ENCODE measurements at places on chromosomes 2 and 18. TPM values are rescaled to one million over a fixed set of nuclear protein-coding genes. Genes with fewer than 3 reads are reported as not detected.
A peak's percentile ranks its signal among the peaks of the same experiment; 100 is the strongest.

DNA sequence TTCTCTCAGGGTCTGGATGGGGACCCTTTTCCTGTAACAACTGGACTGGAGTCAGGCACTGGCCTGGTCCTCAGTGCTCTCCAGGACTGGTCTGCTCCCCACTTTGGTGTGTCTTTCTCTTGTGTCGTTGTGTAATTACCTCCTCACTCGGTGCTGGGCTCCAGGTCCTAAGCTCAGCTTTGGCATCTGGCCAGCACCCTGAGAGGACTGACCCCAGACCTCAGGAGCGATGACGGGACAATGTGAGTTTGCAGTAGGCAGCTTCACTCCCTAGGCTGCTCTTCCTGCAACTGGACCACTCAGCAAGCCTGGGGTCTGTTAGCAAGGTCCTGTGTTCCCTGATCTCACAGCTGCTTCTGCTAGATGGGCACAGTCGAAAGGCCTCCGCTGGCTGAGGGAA lies 93.8 kb downstream of the COLEC12 start:
- DNase-seq, result no peak

GRCh38 chr18:23226930-23227725 lies 91.8 kb downstream of the CABLES1 start:
- DNase-seq, result no peak

The TCF7L1 gene
- total RNA-seq, result 0.71 TPM

The MTX2 gene
- total RNA-seq, result 85.3 TPM

DNA sequence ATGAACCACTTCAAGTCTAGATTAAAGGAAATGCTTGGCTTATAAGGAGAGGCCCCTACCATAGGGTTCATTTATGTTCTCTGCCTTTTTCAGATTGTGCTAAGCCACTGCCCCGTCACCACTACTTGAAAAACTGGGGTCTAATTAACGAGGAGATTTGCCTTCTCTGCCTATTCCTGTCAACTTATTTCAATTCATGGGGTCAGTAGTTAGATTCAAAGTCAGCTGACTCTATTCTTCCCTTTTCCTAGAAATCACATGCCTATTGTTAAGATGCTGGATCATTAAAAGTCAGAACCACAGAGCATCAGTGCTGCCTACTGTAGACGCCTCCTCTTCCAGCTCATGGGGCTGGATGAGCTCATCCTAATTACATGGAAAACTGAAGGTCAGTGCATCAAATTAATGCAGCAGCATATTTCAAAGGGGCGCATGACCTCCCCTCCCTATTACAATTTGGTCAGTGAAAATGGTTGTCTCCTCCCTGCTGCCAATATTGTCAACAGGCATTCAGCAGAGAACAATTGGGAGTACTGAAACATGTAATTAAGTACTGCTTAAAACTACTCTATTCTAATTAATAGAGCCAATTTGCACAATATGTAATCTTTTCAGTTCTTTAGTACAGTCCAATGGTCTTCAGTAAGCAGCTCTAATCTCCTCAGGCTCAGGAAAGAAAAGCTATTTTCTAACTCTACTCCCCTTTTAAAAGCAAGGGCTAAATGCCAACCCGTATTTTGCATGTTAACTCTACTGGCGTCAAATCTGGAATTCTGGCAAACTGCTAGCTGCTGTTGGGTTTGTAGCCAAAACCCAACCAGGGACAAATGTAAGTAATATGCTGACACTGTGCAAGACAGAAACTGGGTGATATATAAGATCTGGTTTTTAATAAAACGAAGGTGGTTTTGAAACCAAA lies 117.4 kb upstream of the ITGB6 start:
- peak; percentile 97 for DNase-seq

The ZAP70 gene
- not detected for total RNA-seq

DNA sequence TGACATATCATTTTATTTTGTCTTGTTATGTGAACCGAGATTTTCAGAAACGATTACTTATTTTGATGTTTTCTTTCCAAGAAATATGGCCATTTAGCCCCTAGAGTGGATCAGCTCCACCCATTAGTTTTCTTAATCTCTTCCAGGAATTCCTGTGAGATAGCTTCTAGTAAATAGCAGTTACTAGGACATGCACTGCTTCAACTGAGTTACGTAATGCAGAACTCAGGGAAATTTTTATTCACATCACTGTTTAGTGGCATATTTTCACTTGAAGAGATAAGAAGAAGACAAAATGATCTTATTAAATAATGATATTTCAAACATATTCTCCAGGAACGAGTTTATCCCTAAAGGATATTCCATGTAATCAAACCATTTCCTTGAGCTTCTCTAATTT lies 573.5 kb upstream of the CNTNAP5 start:
- DNase-seq, result no peak
